ENCODE measurements at places on chromosomes 3 and 15.

DNA sequence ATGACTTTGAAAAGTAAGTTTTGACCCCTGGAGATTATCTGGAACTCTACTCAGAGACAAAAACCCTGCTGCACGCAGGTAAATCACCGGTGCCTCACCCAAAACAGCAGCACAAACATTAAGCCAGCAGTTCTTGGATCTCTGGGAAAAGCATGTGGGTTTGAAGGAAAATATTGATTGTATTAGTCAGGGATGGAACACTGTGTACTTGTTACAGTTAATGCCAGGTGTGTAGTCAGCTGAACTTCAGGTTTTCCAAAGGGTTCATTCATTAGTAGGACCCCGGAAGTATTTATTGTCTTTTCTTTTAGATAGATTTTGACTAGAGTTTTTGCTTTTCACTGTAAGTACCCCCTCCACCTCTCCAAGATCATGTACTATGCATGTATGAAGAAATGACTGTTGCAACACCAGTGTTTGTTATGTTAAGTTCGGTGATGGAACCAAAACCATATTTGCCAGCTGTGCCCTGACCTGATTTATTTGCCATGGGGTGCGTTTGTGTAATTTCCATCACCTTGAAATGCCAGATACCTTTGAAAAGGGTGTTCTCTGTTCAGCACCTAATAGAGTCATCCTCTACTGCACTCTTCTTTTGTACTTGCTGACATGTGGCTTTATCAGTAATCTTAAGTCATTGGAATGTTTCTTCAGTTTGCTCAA is 14.5 kb downstream of the ARHGEF26 start:
- DNase-seq: no peak

- DNase-seq: peak; percentile 64
Measured at GRCh38 chr15:77083381-77084160, 12.7 kb upstream of the TSPAN3 start.

DNA sequence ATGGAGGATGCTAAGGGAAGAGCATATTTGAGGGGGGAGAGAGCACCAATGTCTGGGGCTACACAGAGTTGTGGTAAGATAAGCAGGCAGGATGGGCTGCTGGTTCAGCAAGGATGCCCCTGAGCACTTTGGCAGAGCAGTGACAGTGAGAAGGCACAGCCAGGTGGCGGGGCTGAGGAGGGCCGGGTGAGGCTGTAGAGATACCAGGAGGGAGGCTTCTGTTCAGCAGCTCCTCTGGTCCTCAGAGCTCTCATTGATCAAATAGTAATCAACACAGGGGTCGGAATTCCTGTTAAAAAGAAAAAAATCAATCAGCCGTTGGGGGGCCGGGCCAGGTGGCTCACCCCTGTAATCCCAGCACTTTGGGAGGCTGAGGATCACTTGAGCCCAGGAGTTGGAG is 11.5 kb upstream of the XIRP1 start:
- no peak for DNase-seq

GRCh38 chr3:59854-60253 is 136.7 kb upstream of the CHL1 start:
- DNase-seq: no peak

DNA sequence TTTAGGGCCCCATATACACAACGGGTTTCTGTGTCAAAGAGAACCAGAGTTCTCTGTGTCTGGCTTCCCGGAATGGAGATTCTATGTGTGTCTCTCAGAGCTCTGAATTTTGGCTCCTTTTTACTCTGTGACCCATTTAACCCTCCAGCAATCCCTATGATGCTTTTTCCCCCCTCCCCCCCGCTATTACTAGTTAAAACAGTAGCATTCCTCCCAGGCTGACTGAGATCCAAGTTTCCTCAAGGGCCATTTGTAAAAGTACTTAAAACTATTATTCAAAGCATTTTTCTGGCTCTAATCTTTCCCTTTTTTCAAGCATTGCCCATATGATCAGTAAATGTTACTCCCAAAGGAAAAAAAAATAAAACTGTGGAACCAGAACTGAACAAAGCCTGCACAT is 6.6 kb upstream of the STAC start:
- DNase-seq: no peak

- no peak for DNase-seq
Measured at GRCh38 chr15:58190419-58190818, 52.2 kb downstream of the AQP9 start.

DNA sequence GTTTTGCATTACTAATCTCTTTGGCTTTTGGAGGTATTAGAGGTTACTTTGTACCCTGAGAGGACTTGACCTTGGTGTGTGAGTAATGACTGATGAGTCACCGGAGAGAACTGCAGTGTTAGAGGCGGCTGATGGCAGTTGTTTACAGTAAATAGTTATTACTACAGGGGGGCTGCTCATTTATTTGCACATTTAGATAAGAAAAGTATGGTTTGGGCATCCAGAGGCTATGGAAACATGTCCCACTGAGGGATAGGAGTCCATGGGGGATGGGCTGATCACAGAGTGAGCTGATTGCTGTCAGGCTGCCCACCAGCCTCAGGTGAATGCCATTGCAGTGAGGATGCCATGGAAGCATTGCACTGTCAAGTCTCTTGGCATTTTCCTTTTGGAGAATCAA is 17.3 kb upstream of the STAC start:
- no peak for DNase-seq

DNA sequence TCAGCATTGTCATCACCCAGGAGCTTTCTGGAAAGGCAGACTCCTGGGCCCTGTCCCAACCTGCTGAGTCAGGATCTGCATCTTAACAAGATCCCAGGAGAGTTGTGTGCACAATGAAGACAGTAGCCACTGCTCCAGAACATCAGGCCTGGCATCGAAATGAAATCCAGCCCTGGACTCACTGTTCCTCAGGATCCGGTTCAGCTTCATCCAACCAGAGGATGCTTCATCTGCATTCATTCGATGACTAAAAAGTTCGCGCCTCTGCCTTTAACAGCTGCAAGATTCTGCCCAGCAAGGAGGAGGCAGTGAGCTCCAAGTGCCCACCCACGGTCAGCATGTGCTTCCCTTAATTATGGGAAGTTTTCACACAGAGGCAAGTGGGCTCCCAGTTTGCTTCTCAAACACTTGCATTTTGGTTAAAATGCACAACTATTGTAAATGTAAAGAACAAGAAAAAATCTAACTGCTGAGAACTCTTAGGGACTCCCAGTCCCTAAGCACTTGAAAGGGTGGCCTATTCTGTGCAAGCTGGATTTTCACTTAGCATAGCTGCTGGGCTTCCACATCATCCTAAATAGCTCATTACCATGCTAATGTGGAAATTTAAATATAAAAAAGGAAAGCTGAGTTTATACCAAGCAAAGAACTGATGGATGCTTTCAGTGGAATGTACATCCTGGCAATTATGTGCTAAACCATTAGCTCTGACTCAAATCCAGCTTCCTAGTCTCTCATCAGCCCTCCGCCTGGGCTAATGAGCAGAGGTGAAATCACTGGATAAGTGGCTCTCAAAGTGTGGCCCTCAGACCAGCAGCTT is 25.5 kb upstream of the ESYT3 start:
- DNase-seq: no peak

GRCh38 chr15:73069109-73069508 is 16.8 kb downstream of the NEO1 start:
- no peak for DNase-seq

GRCh38 chr15:93247466-93248121 is 158.6 kb upstream of the RGMA start:
- DNase-seq: no peak

- DNase-seq: no peak
Measured at GRCh38 chr3:149589332-149589731, 68.5 kb downstream of the WWTR1 start.

GRCh38 chr3:184062637-184063036 is 9.8 kb downstream of the HTR3C start:
- no peak for DNase-seq

DNA sequence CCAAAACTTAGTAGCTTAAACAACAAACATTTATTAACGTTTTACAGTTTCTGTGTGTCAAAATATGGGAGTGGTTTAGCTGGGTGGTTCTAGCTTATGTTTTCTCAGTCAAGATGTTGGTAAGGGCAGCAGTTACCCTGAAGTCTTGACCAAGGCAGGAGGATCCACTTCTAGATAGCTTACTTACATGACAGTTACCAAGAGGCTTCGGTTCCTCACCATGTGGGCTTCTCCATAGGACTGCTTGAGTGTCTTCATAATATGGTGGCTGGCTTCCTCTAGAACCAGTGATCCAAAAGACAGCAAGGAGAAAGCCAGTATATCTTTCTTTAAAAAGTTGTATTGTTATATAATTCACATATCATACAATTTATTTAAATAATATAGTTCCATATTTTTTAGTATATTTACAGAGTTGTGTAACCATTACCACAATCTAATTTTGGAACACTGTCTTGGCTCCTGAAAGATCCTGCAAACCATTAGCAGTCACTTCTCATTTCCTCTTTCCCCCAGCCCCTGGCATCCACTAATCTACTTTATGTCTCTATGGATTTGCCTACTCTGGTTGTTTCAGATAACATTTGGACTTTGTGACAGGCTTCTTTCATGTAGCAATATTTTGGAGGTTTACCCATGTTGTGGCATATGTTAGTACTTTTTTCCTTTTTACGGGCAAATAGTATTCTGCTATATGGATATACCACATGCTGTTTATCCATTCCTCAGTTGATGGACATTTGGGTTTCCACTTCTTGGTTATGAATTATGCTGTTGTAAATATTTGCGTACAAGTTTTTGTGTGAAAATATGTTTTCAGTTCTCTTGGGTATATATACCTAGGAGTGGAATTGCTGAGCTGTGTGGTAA is 33.3 kb downstream of the MAPK6 start:
- no peak for DNase-seq

DNA sequence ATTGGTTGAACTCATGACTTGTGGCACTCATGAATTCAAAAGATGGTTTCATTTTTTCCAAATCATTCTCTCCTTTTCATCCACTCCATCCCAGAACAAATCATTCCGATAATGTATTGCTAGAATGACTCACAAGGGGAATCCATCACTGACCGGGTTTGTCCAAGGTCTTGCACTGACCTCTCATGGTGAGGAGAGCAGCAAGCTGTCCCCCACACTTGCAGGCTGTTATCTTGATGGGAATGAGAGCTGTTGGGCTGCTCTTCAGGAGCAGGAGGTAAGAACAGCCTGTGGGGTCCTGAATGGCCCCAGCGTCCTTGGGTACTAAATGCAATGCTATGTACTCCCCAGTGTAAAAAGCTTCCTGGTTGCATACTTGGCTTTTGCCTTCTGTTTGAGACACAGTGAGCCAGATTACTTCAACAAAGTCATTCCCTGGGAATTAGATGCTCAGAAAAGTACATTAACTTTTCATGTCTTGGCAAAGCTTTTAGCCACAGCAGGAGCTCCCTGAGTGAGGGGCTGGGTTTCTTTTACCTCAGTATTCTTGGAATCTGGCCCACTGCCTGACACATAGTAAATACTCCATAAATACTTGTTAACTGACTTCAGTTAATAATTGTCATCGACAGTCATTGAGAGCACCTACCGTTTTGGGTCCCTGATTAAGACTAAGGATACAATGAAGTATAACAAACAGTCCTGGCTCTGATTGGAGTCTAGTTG is 24.1 kb downstream of the CCNL1 start:
- no peak for DNase-seq

DNA sequence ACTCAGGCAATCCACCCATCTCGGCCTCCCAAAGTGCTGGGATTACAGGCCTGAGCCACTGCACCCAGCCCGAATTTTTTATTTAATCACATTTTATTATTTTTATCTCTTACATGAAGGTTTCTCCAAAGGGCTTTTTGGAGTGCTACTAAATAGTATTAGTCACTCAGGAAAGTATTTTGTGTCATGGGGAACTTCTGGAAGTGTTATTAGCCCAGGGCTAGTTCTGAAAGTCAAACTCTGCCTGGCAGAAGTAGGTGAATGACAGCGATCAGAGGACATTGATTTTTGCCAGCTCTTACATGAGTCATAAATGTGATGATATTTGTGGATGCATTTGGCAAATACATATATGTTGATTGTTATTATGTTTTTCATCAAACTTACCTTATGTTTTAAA is 48.7 kb downstream of the ZPLD1 start:
- DNase-seq: no peak

GRCh38 chr3:165983284-165983683 is 146.1 kb upstream of the BCHE start:
- no peak for DNase-seq

DNA sequence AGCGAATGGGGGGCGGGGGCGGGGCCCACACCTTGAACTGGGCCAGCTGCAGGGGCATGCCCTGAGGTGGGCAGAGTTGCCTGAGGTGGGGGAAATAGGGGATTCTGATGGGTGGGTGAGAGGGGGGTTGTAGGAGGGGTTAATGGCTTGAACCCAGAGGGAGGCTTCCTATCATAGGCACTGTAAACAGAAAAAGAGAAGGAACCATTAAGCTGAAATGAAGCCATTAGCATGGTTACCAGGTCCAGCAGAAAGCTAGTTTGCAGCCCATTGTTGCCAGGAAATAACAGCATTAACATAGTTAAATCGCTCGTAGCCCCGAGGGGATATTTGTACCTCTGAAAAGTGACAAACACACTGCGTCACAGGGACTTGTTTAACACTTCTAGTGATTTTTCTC is 29.0 kb downstream of the ETV5 start:
- no peak for DNase-seq

DNA sequence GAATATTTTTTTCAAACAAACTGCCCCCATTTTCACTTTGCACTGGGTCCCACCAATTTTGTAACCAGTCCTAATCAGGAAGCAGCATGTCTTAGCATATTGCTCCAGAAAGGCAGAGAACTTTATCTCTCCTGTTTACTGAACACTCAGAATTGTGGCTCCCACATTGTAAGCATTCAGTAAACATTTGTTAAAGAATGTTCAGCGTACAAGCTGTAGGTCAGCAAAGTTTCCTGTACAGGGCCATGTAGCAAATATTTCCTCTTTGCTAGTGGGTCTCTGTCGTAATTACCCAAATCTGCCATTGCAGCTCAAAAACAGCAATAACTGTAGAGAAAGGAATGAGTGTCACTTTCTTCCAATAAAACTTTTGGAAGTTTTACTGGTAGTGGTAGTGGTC is 393.3 kb downstream of the GRM7 start:
- DNase-seq: no peak

DNA sequence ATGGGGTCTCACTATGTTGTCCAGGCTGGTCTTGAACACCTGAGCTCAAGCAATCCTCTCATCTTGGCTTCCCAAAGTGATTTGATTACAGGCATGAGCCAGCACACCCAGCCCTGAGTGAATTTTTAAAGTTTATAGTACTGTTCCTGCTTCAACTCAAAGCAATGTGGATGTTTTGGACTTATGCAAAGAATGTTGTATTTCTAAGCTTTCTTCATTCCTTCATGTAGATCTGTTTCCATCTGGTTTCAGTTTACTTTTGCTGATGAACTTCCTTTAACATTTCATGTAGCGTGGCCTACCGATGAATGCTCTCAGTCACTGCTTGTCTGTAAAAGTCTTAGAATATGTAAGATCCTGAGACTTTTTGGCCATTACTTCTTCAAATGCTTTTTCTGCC is 23.2 kb downstream of the NRG4 start:
- no peak for DNase-seq

DNA sequence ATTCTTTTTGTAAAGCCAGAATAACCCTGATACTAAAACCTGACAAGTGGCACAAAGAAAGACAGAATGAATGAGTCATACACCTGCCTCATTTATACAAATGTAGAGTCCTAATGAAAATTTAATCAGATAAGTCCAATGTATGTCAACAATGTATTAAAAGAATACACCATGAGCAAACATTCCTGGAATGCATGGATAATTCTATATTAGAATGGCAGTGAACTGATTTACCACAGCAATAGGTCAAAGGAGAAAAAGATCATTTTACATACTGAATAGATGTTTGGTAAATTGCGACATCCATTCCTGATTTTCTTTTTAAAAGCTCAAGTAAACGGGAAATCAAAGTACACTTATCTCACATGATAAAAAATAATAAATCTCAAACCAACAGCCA is 11.2 kb upstream of the LOXL1 start:
- DNase-seq: no peak

Data from GM12891 (cell line).